ENCODE measurements at places on chromosomes 13 and 19. TPM values are rescaled to one million over a fixed set of nuclear protein-coding genes. Genes with fewer than 3 reads are reported as not detected.

The TNFSF9 gene
- 2.6 TPM for total RNA-seq

The CLEC4M gene
- total RNA-seq = not detected

DNA sequence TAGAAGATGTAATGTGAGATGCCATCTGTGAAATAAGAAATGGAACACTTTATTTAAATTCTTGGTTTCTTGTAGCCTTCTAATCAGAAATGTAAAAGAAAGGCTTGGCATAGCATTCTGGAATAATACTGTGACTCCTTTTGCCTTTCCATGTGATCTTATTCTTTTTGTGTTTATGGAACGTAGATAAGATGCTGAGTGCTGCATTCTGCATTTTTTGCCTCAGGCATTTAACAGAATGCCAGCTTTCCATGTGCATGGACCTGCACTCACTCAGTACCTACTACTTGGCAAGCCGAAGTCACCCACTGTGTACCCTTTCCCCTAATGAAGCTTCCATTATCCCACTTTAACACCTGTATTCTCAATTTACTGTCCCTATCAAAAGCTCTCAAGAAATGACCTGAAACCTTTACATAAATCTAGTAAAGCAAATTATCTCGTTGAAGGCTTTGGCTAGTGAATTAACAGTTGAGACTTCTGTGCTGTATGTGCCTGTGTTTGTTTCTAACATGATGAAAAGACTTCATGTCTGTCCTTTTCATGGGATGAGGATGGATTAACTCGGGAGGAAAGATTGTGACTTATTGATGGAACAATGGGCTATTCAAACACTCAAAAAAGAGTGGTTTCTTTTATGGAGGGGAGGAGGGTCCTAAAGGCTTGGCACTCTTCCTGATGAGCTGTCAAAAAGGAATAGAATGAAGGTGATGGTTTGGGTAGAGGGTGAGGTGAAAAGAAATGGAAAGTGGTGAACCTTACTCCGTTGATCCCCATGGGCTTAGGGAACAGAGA lies 44.7 kb upstream of the FRY start:
- H3K4me3 ChIP-seq = no peak overlapping the region
- no peak for DNase-seq
- H3K27me3 ChIP-seq = peaks cover 12% of the 10 kb centered on the region
- peaks cover 1% of the 10 kb centered on the region for H3K4me1 ChIP-seq
- H3K36me3 ChIP-seq = no peaks in the 10 kb centered on the region
- H3K27ac ChIP-seq = no peak overlapping the region

DNA sequence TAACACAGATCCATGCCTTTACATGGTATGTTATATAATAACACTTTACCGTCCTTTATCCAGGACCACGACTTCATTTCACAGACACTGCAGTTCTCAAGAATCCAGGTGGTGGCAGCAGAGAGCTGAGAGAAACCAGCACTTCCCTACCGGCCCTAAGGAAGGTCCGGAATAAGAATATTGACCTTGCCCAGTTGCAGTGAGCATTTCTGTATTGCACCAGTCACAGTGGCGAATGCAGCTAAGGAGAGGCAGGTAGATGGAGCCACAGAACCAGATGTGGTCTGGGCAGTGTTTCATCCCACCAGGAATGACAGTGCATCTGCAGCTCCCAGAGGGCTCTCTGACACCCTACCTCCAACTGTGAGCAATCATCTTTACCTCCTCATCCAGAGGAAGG lies 44.6 kb downstream of the ZNF787 start:
- H3K27ac ChIP-seq = no peak overlapping the region
- H3K4me1 ChIP-seq = peaks cover 9% of the 10 kb centered on the region
- H3K36me3 ChIP-seq = no peaks in the 10 kb centered on the region
- peaks cover 7% of the 10 kb centered on the region for H3K27me3 ChIP-seq

DNA sequence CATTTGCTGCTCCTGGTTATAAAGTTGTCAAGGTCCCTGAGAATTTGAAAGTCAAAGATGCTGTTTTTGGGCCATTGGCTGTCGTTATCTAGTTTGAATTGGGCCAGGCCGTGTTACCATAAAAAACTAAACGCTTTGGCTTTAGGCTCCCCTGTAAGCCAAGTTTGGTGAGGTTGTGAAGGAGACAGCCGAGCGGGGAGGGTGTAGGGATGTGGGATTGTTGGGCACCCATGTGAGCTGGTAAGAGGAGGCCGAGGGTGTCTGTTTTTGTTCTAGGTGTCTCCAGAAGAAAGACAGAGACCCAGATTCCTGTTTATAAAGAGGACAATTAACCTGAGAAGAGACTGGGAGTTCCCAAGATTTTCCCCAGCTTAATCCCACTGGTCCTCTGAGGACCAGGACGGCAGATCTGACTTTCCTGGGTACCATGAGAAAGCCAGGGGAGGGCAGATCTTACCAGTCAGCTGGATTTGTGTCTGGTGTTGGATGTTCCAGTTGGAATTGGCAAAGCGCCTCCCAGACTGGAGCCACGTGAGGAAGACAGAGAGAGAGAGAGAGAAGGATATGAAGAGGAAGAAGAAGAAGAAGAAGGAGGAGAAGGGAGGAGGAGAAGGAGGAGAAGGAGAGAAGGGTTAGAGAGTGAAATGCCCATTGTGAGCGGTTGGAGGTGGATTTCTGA lies 25.1 kb downstream of the TMEM255B start:
- H3K27me3 ChIP-seq = peaks cover 16% of the 10 kb centered on the region
- no peaks in the 10 kb centered on the region for H3K36me3 ChIP-seq
- no peak overlapping the region for H3K27ac ChIP-seq
- H3K4me3 ChIP-seq = no peak overlapping the region
- no peaks in the 10 kb centered on the region for H3K4me1 ChIP-seq

The CEACAM4 gene
- not detected for total RNA-seq

DNA sequence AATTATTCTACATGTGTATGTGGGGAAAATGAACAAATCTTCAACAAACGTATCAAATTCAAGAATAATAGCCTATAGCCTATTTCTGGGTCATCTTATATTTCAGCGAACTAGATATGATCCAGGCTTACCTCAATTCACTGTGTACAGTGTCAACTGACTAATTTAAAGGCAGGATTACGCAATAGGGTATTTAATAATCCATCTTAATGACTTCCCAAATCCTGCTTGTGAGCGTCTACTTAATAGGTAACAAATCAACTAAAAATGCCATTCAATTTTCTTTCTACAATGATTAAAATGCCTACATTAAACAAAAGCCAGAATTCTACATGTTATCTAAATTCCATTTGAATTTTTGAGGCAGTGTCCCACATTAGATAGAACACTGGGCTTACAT lies 67.0 kb downstream of the USP12 start:
- no peak for DNase-seq
- no peaks in the 10 kb centered on the region for H3K27me3 ChIP-seq
- no peak overlapping the region for H3K27ac ChIP-seq
- H3K4me1 ChIP-seq = peaks cover 3% of the 10 kb centered on the region
- H3K36me3 ChIP-seq = peaks cover 33% of the 10 kb centered on the region

DNA sequence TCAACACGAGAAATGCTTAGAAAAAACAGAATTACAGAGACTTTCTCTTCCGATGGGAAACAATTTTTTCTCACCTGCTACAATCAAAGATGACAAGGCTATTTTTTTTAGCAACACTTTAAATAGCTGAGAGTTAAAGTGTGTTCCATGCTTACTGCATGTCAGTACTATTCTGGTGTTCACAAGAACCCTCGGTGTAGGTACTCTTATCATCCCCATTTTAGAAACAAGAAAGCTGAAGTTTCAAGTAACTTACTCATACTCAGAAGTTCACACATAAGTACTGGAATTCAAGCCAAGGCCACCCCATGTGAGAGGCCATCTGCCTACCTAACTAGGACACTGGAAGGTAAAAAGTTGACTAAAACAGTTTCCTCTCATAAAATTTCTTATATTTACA lies 9.0 kb upstream of the TNFRSF19 start:
- no peak overlapping the region for H3K4me3 ChIP-seq
- H3K27me3 ChIP-seq = peaks cover 14% of the 10 kb centered on the region
- no peak overlapping the region for H3K27ac ChIP-seq

DNA sequence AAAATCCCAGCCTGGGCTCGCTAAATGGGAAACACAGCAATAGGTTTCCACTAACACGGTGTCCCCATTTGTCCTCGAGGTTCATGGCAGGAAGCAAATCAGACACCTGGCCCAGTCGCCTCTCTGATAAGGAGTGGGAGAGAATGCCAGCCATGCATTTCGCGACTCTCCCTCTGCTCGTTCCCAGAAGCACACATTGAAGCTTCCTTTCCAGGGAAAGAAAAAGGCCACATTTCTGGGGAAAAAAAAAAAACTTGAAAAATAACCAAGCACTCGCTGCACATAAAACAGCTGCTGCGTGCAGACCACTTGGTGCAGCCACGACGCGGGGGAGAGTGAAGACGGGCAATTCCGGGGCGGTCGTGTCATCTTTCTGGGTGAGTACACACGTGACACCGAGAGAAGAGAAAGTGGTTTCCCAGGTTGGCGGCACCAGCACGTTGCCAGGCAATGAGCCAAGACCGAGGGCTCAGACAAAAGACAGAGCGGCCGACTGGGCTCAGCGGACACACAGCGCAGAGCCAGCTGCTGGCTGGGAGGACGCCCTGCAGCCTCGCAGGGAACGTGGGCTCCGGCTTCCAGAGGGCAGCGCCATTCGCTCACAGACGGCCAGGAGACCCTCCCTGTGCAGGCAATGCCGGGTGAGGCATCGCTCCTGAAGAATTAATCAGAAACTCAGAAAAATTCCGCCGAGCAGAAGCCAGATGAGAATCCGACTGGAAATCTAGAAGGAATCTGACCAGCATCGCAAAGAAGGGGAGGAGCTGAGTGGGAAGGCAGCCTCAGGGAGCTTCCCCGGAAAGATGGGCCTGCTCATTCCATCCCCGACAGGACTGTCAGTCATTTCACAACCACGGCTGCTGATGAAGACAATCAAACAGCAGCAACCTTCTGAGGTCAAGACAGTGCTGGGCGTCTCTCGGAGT lies 83.2 kb upstream of the IRS2 start:
- DNase-seq = no peak
- no peaks in the 10 kb centered on the region for H3K36me3 ChIP-seq
- peaks cover 25% of the 10 kb centered on the region for H3K27me3 ChIP-seq

The ZNF260 gene
- 16.3 TPM for total RNA-seq

DNA sequence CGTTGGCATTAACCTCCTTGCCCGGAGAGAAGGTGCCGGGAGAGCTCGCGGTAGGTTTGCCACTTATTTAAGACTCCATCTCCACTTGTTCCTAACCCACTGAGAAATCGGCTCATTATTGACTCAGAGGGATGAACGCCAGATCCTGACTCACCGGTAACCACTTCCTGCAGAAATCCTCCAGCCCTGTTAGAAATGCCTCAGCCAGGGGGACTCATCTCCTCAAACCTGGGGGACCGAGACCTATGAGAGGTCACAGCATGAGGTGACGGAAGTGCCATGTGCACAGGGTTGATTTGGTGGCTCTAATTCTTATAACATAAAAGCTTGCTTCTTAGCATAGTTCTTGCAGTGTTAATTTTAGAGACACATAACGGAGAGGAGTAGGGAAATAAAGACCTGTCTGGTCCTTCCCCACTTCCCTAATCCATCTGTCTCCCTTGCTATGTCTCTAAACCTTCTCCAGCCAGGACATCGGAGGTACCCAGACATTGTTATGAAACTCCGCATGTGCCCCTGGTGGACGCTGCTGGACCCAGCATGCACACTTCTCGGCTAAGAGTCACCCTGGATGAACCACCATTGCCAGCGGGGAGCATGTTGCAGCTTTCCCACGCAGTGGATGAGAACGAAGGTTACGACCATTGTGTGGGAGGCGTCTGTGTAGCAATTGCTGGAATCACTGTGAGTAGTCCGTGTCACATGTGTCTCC lies 158.9 kb downstream of the EFNB2 start:
- H3K36me3 ChIP-seq = no peaks in the 10 kb centered on the region
- DNase-seq = no peak
- H3K27me3 ChIP-seq = peaks cover 2% of the 10 kb centered on the region
- H3K4me1 ChIP-seq = peaks cover 4% of the 10 kb centered on the region
- no peak overlapping the region for H3K27ac ChIP-seq

- H3K27ac ChIP-seq = no peak overlapping the region
- no peak overlapping the region for H3K4me3 ChIP-seq
- no peak for DNase-seq
- no peaks in the 10 kb centered on the region for H3K4me1 ChIP-seq
- peaks cover 9% of the 10 kb centered on the region for H3K27me3 ChIP-seq
- H3K36me3 ChIP-seq = no peaks in the 10 kb centered on the region
Measured at GRCh38 chr13:51004918-51005460, 95.4 kb downstream of the RNASEH2B start.

DNA sequence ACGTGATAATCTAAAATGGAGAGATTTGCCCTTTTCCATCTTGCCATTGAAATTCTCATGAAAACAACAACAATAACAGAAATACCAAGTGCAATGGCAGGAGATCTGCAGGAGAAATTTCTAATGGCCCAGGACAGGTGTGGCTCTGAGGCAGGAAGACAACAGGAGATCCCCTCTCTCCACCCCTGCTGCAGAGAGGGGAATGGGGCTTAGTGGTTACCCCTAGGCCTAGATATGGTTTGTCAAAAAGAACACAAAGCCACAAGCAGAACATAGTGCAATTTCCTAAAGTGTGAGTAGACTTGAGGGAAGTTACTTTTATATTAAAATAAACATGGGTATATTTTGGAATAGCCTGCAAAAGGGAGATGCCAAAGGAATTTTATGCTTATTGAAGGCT lies 369.5 kb downstream of the KCNRG start:
- H3K27ac ChIP-seq = no peak overlapping the region
- peaks cover 5% of the 10 kb centered on the region for H3K36me3 ChIP-seq
- no peak for DNase-seq
- peaks cover 10% of the 10 kb centered on the region for H3K4me1 ChIP-seq

DNA sequence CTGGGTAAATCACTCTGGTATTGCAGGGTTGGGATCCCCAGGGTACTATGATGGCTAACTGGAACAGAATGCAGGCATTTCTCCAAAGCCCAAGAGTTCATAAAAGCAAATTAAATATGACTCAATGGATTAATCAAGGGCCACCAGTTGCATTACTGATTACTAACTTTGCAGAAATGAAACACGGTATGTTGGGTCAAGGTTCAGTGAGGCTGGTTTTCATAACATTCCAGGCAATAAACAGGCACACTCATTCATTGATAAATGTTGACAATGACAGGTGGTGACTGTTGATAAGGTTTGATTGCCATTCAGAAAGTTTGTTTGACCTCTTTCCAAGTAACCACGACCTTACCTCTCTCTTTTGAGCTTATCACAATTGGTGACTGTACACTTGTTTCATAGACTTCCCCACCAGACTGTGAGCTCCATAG lies 506 bp upstream of the AP1M1 start:
- H3K36me3 ChIP-seq = peaks cover 12% of the 10 kb centered on the region
- no peak for DNase-seq

The LYPD5 gene
- 1.9 TPM for total RNA-seq

The LEUTX gene
- total RNA-seq = not detected

- H3K36me3 ChIP-seq = peaks cover 52% of the 10 kb centered on the region
- no peak overlapping the region for H3K4me3 ChIP-seq
- no peaks in the 10 kb centered on the region for H3K4me1 ChIP-seq
- DNase-seq = peak; percentile 29
- H3K27ac ChIP-seq = no peak overlapping the region
Measured at GRCh38 chr13:113639616-113640262, 18.3 kb downstream of the ATP4B start.
